ENCODE measurements at places on chromosomes 5 and 9.
A peak's percentile ranks its signal among the peaks of the same experiment; 100 is the strongest.

DNA sequence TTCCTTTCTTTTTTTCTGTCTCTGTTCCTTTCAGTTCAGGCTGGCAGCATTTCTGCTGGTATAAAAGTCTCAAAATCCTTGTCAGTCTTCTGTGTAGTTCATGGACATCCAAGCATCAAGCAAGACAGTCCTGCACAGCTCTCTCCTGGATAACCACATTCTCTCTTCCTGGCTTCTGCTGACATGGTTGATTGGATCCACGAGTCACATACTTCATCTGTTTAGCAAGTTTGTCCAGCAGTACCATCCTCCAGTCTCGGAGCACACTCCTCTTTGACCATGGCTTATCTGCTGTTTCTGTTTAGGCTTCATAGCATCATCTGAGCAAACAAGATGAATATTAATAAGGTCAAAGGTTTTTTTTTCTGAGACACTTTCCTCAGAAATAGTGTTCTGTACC is 220.8 kb downstream of the KDM4C start:
- no peak for DNase-seq

DNA sequence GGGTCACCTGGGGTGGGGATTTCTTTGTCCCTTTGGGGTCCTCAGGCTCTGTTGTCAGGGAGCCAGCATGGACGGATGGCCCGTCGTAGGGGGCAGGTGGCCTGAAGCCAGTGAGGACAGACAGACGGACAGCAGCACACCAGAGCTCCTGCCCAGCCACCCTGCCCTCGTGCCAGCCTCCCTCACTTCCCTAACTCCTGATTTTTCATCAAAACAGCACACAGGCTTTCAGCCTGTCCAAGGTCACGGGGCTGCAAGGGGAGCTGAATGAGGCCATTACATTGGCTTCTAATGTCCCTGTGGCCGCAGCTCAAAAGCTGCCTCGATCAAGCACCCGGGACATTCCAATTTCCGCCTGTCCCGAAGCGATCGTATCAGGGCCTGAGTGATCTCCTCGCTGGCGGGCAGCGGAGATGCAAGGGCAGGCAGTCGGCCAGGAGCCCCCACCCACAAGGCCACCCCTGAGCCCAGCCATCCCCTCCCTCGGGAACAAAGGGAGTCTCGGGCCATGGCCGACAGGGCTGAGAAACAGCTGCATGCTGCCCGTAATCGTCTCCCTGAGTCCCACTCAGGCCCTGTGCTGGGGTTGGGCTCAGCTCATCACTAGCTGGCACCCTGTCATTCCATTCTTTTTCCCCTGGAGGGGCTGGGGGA is 50.5 kb upstream of the RNU6ATAC start:
- no peak for DNase-seq

GRCh38 chr9:34037626-34038025 is 11.1 kb downstream of the UBAP2 start:
- DNase-seq = no peak

DNA sequence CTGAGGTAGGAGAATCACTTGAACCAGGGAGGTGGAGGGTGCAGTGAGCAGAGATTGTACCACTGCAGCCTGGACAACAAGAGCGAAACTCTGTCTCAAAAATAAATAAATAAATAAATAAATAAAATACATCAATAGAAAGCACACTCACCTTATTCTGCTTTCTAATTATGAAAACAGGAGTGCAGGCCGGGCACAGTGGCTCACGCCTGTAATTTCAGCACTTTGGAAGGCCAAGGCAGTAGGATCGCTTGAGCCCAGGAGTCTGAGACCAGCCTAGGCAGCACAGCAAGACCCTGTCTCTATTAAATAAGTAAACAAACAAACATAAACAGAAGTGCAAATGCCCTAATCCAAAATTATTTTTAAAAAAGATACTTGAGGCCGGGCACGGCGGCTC is 2.3 kb downstream of the PWWP2A start:
- no peak for DNase-seq

GRCh38 chr5:89072842-89073672 is 190.1 kb upstream of the MEF2C start:
- no peak for DNase-seq

- no peak for DNase-seq
Observed at GRCh38 chr5:60470881-60471280, 229.1 kb downstream of the DEPDC1B start.

DNA sequence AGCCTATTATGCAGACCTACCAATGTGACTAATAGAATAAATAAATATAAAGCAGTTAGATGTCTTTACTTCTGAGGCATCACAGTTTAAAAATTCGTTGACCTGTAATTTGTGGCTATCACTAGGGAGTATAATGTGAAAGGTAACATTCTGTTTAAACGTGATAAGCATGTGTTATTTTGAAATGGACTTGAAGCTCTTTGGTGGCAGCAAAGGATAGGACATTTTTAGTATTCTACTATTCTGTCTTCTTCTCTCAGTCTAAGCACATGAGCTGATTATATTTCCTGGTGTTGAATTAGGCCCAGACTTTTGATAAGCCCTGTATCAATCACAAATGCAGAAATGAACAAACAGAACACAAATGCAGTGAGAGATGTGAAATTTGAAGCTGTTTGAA is 974.0 kb upstream of the CDH10 start:
- no peak for DNase-seq

DNA sequence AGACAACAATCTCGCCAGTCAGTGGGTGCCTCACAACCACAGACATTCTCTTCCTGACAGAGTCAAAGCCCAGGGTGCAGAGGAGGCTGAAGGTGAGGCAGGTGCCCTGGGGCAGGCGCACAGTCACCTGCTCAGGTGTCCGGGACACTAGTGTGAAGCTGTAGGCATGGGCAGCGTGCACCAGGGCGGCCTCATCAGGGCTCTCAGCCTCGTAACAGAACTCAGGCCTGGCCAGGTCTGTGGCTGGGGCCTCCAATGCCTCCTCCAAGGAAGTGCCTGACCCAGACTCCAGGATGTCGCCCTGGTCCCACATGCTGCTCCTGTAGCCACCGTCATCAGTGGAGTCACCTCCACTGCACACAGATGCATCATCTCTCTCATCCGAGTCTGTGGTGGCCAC is 198.7 kb downstream of the PTTG1 start:
- DNase-seq = no peak

- DNase-seq = no peak
Observed at GRCh38 chr5:117800261-117800660, 1188.1 kb downstream of the DTWD2 start.

- no peak for DNase-seq
Observed at GRCh38 chr9:31783491-31783890, 601.0 kb upstream of the ACO1 start.

- peak; percentile 60 for DNase-seq
Observed at GRCh38 chr5:93601802-93602155, 18.8 kb downstream of the NR2F1 start.

DNA sequence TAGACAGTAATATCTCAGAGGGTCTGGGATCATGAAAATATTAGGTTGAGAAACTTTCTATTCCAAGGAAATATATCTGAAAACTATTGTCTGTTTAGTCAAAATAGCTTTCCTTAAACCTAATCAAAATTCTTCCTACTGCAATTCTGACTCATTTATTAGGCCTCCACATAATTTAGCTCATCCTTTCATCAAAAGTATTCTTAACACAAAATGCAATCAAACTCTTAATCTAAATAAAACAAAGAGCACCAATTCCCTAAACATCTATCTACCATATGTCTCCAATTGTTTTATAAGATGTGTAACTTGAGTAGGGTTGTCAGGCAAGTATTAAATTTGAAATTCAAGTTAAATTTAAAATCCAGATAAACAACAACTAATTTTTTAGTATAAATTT is 142.1 kb downstream of the PLK2 start:
- DNase-seq = no peak

DNA sequence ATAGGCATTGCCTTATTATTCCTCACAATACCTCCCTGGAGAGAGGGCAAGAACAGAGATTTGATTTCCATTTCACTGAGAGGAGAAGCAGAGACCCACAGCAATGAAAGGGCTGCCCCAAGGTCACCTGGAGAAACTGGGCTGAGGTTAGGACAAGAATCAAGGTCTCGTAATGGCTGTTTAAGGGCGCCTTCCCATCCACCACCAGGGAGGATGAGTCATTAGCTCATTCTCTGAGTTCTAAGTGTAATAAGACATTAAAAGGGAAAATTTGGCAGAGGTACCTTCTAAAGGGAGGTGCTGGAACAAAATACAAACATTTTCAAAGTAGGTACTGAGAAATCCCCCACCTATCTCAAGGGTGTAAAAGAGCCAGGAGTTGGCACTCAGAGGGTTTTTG is 52.6 kb upstream of the TCERG1 start:
- no peak for DNase-seq

- DNase-seq = no peak
Observed at GRCh38 chr5:1251678-1252580, 26.7 kb downstream of the SLC6A18 start.

DNA sequence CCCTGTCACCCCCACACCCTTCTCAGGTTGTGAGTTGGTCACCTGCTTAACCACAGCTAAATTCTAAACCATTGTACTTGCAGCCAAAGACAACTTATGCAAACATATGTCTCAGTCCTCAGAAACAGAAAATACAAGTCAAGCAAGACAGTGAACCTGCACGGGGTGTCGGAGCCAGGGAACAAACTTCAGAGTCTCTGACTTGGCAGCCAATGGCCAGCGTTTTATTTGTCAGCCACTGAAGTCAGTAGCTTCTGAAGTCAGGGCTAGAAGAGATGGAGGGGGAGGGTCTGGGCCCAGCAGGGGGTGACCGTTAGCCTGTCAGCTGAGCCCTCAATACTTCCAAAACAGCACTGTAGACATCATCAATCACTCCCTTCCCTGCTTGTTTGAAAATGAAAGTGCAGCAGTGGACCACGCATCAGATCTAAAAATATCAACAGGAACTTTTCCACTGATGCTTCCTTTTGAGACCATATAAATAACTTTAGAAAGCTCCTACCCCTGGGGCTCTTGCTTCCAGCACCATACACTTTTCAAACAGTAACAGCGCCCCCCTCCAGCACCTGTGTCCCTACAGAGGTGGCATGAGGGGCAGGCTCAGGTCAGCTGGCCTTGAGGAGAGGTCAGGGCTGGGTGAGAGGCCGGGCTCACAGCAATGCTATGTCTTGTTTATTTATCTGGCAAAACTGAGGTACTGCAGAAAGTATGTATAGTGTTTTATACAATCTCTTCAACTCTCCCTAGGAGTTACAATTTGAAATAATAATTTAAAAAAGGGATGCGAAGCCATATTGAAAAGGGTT is 142.5 kb downstream of the ACER2 start:
- DNase-seq = no peak

GRCh38 chr9:124897570-124898460 is 35.9 kb downstream of the ARPC5L start:
- no peak for DNase-seq

DNA sequence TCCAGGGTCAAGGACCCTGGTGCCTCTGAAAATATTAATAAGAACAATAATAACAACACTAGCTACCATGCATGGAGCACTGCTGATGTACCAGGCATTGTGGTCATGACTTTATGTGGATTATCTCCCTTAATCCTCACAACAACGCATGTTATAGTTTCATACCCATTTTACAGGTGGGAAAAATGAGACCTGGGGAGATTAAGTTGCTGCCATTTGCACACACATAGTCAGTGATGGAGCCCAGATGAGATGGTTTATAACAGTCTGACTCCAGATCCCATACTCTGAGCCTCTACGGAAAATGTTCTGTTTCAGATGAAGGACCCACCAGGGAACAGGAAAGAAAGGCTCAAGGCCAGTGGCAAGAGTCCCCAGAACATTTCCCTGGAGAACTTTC is 48.2 kb upstream of the PPARGC1B start:
- DNase-seq = no peak

Measured in NCI-H524 treated with DMSO at 0.1 percent for 48 hours (cell line).